ENCODE measurements at places on chromosomes 16 and 17. TPM values are rescaled to one million over a fixed set of nuclear protein-coding genes. Genes with fewer than 3 reads are reported as not detected.

- no peak for DNase-seq
Measured at GRCh38 chr16:23976524-23976923, 140.7 kb downstream of the PRKCB start.

GRCh38 chr16:18809165-18809564, 7.8 kb upstream of the ARL6IP1 start:
- no peak for DNase-seq

DNA sequence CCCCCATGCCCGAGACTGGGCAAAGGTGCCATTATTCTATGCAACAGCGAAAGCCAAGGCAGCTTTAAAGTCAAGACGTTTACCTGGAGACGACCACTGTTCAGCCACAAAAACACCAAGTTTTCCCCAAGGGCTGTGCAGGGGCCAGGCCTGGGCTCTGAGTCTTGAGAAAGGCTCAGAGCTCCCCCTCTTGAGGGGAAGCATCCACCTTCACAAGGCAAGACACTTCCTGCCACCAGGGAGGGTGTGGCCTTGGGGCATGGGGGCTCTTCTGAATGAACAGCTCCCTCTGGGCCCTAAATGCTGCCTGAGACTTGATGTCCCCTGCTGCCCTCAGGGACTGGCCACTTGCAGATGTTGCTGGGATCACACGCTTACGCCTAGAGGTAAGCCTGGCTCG, 26.5 kb downstream of the PDIA2 start:
- DNase-seq = no peak

- no peak for DNase-seq
Measured at GRCh38 chr17:43611230-43611969, 50.3 kb downstream of the MEOX1 start.

DNA sequence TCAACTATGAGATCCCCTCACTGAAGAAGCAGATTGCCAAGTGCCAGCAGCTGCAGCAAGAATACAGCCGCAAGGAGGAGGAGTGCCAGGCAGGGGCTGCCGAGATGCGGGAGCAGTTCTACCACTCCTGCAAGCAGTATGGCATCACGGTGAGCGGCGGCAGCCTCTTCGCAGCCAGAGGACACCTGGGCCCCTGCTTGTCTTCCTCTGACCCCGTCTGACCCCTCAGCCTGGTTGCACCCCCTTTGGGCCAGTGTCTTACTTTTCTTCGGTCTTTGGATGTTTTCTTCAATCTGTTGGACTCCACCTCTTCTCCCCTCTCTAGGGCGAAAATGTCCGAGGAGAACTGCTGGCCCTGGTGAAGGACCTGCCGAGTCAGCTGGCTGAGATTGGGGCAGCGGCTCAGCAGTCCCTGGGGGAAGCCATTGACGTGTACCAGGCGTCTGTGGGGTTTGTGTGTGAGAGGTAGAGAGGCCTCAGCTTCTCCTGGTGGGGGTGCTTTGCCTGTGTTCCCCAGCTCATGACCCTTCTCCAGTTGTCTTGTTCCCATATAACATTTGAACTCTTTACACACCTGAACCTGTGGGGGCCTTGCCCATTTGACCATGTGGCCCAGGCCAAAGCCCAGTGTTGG, 4.4 kb downstream of the CDK5RAP3 start:
- no peak for DNase-seq

DNA sequence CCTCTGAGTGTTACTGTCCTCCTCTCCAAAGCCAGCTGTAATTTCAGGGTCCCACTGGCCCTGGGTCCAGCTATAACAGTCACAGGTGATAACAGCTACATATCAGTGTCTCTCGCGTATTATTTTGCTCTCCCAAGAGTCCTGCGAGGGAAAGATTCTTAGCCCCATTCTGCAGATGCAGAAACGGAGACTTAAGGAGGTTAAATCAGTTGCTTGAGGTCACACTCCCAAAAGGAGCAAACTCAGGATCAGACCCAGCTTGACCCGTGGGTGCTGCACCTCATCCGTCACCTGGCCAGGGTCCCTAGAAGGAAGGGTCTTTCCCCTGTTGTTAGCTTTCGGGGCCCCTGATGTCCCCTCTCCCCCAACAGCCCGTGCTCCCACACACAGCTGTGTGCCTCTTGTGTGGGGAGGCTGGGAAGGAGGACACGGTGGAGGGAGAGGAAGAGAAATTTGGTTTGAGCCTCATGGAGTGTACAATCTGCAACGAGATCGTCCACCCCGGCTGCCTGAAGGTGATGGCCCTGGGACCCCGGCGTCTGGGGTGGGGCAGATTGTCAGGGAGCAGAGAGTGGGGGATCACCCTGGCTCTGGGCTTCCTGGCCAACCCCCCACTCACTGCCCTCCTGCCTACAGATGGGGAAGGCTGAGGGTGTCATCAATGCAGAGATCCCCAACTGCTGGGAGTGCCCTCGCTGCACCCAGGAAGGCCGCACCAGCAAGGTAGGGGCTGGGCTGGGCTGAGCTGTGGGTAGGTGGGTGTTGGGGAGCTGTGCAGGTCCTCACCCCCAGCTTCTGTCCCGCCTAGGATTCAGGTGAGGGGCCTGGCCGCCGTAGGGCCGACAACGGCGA, 3.8 kb downstream of the FBXL19 start:
- DNase-seq = no peak

DNA sequence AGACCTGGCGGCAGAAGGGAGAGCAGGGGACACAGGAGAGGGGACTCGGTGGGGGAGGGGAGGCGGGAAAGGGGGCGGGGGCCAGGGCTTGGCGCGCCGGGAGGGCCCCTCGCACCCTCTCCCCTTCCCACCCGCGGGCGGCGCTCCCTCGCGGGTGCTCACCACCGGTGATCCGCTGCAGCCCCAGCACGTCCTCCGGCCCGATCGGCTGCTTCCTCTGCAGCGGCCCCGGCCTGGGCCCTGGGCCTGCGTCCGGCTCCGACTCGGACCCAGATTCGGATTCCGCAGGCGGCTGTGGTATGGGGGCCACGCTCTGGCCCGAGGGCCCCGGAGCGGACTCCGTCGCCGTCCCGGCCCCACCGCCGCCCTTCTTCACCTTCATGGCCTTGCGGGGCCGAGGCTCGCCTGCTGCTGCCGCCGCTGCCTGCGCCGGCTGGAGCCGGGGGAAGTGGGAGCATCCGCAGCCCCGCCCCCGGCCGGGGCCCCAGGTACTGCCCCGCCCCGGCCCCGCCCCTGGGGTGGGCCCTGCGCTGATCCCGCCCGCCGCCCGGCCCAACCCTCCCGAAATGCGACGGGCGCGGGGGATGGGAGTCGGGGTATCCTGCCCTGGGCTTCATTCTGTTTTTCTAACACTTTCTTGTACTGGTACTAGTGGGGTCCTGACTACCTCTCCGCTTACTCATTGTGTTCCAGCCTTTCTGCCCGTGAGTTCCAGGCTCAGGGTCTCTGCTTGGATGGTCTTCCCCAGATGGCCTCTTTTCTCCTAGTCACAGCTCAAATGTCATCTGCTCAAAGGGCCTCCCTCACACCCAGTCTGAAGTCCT, at the start of gene UNC119:
TSS of gene UNC119 (minus strand) at position 449 of the 824 bp plus-strand sequence. CDS start at position 382, 67 bp downstream.
- DNase-seq = peak; percentile 18

DNA sequence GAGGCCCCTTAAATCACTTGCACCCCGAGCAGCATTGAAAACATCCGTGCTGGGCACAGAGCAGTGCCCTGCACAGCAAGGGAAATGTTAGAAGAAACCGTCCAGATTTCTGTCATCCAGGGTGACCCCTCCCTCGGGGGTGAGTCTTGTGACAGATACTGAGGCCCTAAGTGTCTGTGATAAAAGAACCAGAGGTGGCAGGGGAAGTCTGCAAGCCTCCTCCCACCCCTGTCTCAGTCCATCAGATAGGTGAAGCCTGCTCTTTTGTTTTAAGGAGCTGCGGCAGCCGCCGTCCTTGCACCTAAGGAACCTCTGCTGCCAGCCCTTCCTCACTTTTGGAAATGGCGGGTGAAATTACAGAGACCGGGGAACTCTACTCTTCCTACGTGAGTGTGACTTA, 845 bp upstream of the NAT9 start:
- no peak for DNase-seq

DNA sequence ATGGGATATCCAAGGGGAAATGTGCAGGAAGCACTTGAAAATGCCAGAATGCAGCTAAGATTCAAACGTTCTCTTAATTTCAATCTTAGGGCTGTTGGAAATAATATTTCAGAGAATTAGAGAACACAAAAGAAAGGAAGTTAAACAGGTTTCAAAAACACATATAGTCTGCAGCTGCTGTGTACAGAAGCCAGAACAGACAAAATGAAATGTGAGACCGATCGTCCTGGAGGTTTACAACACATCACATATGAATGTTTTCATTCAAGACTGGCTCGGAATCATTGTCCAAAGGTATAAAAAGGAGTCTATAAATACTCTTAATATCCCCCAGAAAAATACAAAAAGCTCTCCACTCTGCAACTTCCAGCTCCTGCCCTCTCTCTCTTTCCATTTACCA, 14.3 kb downstream of the CYTH1 start:
- DNase-seq = no peak

- DNase-seq = no peak
Measured at GRCh38 chr16:83888672-83889044, 10.3 kb upstream of the MLYCD start.

DNA sequence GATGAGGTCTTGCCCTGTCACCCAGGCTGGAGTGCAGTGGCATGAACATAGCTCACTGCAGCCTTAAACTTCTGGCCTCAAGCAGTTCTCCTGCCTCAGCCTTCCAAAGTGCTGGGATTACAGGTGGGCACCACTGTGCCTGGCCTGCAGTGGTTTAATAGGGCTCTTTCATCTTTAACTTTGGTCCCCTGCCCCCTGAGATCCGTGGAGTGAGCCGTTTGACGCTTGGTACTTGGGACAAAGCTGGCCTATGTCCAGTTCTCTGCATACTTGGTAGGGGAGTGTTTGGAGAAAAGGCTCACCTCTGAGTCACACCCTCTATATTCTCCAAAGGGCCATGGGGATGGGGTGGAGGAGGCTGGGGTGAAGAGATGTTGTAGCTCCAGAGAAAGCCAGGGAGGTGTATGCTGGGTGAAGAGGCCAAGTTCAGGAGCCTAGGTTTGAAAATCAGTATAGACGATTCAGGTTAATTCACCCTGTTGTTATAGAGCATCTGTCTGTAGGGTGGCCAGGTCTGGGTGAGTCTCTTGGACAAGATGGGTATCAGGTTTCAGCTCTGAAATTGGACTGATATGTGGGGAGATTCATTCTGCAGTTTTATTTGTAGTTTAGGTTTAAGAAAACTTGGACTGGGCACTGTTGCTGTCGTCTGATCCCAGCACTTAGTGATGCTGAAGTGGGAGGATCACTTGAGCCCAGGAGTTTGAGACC, 17.6 kb downstream of the ABCC1 start:
- peak; percentile 87 for DNase-seq

- DNase-seq = no peak
Measured at GRCh38 chr16:19283637-19284036, 1.9 kb upstream of the CLEC19A start.

- DNase-seq = no peak
Measured at GRCh38 chr17:30248786-30249185, 13.3 kb upstream of the SLC6A4 start.

- no peak for DNase-seq
Measured at GRCh38 chr17:27568811-27569210, 62.2 kb upstream of the LGALS9 start.

- no peak for DNase-seq
Measured at GRCh38 chr17:82239401-82239925, 10.6 kb downstream of the SLC16A3 start.

- peak; percentile 15 for DNase-seq
Measured at GRCh38 chr17:3803308-3803640, 2.3 kb upstream of the ITGAE start.

DNA sequence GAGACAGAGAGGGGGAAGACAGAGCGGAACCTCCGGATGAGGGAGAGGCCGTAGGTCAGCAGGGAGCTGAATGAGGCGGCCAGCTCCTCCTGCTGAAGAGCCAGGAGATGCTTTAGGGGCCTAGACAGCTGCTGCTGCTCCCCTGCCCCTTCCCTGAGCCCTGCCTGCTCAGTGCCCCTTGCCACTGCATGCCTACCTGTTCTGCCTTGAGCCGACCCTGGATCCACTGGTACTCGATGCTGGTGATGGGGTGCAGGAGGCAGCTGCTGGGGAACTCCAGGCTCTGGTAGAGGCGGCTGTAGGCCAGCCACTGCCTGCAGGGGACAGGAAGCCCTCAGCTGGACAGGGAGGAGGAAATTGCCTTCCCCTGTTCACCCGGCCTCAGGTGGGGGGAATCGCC, 7.6 kb downstream of the UNC13D start:
- no peak for DNase-seq

DNA sequence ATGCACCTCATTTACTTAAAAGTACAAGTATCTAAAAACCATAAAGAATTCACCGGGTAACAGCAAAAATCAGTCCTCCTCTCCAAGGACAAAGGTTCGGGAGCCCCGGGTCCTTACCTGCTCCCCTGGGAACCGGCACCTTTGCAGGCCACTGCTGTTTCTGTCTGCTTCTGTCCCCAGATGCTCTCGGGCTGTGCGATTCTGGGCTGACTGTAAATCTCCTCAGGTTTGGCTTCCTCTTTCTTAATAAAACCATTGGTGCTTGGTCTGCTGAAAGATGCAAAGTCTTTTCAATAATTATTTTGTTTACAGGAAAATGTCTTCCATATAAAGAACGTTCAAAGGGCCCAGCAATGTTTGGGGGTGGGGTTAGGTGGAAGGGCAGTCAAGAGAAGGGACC, 63.9 kb downstream of the MARCHF10 start:
- no peak for DNase-seq

The CDRT15 gene
- not detected for total RNA-seq

The KCNJ2 gene
- total RNA-seq = 10.2 TPM

The EFNB3 gene
- 7.6 TPM for total RNA-seq

The PYDC1 gene
- not detected for total RNA-seq

The CAPN15 gene
- 33.6 TPM for total RNA-seq

The GDPD1 gene
- total RNA-seq = 4.2 TPM

The RFWD3 gene
- total RNA-seq = 32.2 TPM

The CD300LG gene
- total RNA-seq = not detected

The AOC3 gene
- 1.5 TPM for total RNA-seq
